ENCODE measurements at places on chromosomes 13 and 19.

- no peak for DNase-seq
- no peaks in the 10 kb centered on the region for H3K36me3 ChIP-seq
- no peaks in the 10 kb centered on the region for H3K4me1 ChIP-seq
These were observed 338.9 kb downstream of the KLF5 start for GRCh38 chr13:73397496-73398305.

DNA sequence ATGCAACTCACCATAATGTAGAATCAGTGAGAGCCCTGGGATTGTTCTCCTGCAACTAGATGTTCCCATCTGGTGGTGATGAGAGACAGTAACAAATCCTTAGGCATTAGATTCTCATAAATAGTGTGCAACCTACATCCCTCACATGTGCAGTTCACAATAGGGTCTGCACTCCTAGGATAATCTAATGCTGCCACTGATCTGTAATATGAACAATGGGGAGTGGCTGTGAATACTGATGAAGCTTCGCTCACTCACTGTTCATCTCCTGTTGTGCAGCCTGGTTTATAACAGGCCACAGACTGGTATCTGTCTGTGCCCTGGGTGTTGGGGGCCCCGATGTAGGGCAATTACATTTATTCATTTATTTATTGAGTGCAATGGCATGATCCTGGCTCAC, 86.9 kb downstream of the ZNF254 start:
- no peak overlapping the region for H3K4me3 ChIP-seq
- H3K27me3 ChIP-seq: no peaks in the 10 kb centered on the region
- H3K36me3 ChIP-seq: no peaks in the 10 kb centered on the region

- no peak for DNase-seq
- peaks cover 4% of the 10 kb centered on the region for H3K27me3 ChIP-seq
- peaks cover under 1% of the 10 kb centered on the region for H3K4me1 ChIP-seq
- H3K4me3 ChIP-seq: no peak overlapping the region
- H3K36me3 ChIP-seq: no peaks in the 10 kb centered on the region
- H3K27ac ChIP-seq: no peak overlapping the region
These were observed 16.8 kb downstream of the MEX3D start for GRCh38 chr19:1551068-1552040.

DNA sequence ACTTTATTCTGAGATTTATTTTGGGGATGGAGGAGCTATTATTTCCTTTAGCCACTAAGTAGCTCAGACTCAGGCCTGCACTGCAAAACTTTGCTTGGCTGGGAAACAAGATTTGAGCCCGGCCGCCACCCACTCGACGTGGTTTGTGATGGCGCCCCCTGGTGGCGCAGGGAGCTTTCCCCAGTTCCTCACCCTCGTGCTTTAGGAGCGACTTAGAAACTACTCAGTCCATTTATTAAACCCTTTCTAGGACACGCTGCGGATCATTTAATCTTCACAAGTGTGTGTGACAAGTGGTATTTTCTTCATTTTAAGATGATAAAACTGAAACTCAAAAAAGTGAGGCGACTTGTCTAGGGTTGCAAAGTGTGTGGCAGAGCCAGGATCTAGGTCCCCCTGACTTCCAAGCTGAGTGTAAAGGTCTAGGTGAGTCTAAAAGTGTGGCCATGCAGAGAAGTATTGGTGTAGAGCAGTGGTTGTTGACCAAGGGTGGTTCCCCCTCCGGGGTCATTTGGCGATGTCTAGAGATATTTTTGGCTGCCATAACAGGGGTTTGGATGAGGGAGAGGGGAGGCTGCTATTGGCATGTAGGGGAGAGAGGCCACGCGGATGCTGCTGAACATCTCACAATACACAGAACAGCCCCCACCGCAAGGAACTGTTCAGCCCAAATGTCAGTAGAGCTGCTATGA, 2.2 kb downstream of the CXCL17 start:
- peaks cover 34% of the 10 kb centered on the region for H3K4me1 ChIP-seq
- no peak overlapping the region for H3K27ac ChIP-seq
- peak; percentile 89 for DNase-seq
- H3K4me3 ChIP-seq: peak overlapping the region; percentile 34
- no peaks in the 10 kb centered on the region for H3K36me3 ChIP-seq

- no peaks in the 10 kb centered on the region for H3K4me1 ChIP-seq
These were observed 117.9 kb downstream of the EFNB2 start for GRCh38 chr13:106417467-106418110.

DNA sequence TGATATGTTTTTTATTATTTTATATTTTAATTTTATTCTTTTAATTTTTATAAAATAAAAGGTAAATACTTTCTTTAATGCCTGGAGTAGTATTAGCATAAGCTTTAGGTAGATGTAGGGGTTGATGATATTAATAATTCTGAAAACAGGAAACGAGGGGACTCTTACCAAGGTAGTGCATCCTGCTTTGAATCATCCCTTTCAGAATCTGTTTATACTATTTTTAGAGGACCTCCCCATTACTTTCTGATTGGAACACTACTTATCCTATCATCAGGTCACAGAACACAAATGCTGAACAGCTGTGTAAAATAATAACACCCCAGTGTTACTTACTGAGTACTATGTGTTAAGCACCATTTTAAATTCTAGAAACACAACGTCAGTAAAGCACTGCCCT, 27.3 kb downstream of the COG6 start:
- H3K27me3 ChIP-seq: no peaks in the 10 kb centered on the region
- no peaks in the 10 kb centered on the region for H3K4me1 ChIP-seq
- no peak for DNase-seq

DNA sequence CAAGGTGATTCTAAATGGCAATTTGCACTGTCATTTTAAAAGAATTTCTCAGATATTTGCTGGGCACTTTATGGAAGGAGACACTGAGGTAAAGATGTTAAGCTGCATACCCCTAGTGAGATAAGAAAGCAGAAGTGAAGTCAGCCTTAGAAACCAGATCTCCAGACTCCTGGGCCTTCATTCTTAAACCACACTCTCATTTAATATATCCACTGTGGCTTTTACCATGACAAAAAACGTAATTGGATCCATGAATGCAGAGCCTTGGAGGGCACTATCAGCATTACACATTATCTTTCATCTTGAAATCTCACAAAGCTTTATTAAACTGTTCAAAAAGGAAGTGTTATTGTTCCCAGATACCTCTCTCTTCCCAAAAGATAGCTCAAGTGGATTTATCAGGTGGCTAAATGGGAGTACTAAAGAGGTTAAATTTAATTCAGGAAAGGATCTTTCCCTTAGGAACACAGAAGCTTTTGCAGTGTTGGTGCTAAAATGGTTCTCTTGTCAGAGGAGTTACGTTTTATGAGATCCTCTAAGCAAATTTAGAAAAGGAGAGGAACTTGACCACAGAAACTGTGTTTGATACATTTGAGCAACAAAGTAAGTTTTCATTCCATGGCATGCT, 1060.4 kb downstream of the EFNB2 start:
- DNase-seq: no peak
- no peaks in the 10 kb centered on the region for H3K36me3 ChIP-seq
- H3K4me3 ChIP-seq: no peak overlapping the region
- no peaks in the 10 kb centered on the region for H3K4me1 ChIP-seq
- H3K27me3 ChIP-seq: no peaks in the 10 kb centered on the region
- H3K27ac ChIP-seq: no peak overlapping the region

GRCh38 chr19:10604460-10604980, 17.4 kb upstream of the AP1M2 start:
- no peaks in the 10 kb centered on the region for H3K36me3 ChIP-seq
- peaks cover 44% of the 10 kb centered on the region for H3K4me1 ChIP-seq
- peak overlapping the region; percentile 99 for H3K4me3 ChIP-seq
- peak overlapping the region; percentile 96 for H3K27ac ChIP-seq
- no peaks in the 10 kb centered on the region for H3K27me3 ChIP-seq
- DNase-seq: peak; percentile 65

GRCh38 chr13:76874479-76874878, 11.7 kb downstream of the KCTD12 start:
- DNase-seq: no peak
- no peaks in the 10 kb centered on the region for H3K36me3 ChIP-seq
- peaks cover 25% of the 10 kb centered on the region for H3K4me1 ChIP-seq
- no peak overlapping the region for H3K4me3 ChIP-seq
- no peaks in the 10 kb centered on the region for H3K27me3 ChIP-seq

DNA sequence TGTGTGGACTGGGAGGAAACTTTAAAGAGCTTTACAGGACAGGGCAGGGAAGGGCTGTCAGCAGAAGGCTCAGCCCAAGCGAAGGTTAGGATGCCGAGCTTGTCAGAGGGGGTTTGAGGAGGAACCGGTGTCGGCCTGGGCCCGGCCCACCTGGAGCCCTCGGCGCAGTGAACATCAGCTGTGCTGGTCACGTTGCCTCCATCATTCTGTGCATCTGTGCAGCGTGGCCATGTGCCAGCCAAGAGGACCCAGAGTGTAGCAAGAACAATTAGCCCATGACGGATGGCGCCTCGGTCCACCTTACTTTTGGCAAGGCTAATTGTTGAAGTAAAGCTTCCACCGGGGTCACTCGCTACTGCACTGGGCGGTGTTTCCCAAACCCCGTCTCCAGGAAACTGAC, 161.4 kb downstream of the PTPRS start:
- no peak for DNase-seq
- no peaks in the 10 kb centered on the region for H3K4me1 ChIP-seq
- no peak overlapping the region for H3K27ac ChIP-seq
- no peaks in the 10 kb centered on the region for H3K27me3 ChIP-seq
- H3K36me3 ChIP-seq: no peaks in the 10 kb centered on the region
- H3K4me3 ChIP-seq: no peak overlapping the region

DNA sequence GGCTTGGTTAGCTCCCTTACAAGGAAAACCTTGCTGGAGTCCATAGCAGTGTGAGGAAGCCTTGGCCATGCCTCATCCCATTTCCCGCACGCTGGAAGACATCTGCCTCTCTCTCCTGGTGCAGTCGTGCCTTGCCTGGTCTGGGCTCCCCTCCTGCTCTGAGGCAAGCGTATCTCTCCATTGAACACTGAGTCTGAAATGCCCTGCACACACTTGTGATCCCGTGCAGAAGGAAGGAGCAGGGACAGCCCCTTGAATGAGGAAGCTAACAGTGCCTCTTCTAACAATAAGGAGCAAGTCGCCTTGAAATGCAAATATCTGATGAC, 407 bp upstream of the ZNF440 start:
- no peaks in the 10 kb centered on the region for H3K36me3 ChIP-seq
- H3K27me3 ChIP-seq: no peaks in the 10 kb centered on the region
- peaks cover 9% of the 10 kb centered on the region for H3K4me1 ChIP-seq
- H3K4me3 ChIP-seq: peak overlapping the region; percentile 87

- H3K4me3 ChIP-seq: no peak overlapping the region
- no peaks in the 10 kb centered on the region for H3K36me3 ChIP-seq
- H3K4me1 ChIP-seq: peaks cover 7% of the 10 kb centered on the region
- H3K27ac ChIP-seq: no peak overlapping the region
- peaks cover 9% of the 10 kb centered on the region for H3K27me3 ChIP-seq
- peak; percentile 38 for DNase-seq
These were observed 14.6 kb upstream of the TMEM255B start for GRCh38 chr13:113744197-113745000.
